ENCODE measurements at places on chromosomes 7 and 10. TPM values are rescaled to one million over a fixed set of nuclear protein-coding genes. Genes with fewer than 3 reads are reported as not detected.
A peak's percentile ranks its signal among the peaks of the same experiment; 100 is the strongest.

DNA sequence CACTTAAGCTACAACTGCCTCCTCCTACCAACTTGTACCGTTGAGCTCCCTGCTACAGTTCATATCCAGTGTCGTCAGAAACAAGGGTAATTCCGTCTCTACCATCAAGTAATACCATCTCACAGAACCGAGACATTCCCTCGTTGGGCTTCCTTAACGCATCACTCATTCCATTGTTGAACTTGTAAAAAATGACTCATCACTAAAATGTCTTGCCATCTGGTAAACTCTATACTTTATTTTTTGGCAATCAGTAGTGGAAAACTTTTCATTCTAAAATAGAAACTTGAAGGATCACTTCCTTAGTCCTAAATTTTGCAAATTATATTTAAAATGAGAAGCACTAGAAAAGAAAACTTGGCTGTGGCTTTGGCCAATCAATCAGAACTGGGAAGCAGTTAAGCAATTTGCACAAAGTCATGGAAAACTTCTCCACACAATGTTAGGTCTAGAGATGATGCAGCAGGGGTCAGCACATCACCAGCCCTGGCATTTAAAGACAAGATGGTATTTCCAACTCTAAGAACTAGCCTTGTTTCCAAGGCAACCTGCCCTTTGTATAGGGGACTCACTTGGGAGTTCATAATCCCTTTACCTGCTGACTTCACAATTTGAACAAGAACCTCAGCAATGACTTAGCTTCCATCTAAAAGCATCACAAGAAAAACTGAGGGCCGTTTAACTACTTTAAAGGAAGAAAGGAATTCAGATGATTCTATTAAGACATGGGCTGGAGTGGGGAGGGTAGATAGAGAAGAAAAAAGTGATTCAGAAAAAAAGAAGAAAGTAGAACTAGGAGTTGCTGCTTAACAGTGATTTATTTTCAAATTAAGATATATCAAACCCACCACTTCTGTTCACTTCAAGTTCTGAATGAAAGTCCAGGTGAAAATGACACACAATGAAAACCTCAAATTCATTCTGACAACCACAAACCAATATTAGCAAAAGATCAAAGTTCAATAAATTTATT lies 288.1 kb downstream of the PARD3 start:
- DNase-seq: no peak

The PTEN gene
- 220 TPM for total RNA-seq

DNA sequence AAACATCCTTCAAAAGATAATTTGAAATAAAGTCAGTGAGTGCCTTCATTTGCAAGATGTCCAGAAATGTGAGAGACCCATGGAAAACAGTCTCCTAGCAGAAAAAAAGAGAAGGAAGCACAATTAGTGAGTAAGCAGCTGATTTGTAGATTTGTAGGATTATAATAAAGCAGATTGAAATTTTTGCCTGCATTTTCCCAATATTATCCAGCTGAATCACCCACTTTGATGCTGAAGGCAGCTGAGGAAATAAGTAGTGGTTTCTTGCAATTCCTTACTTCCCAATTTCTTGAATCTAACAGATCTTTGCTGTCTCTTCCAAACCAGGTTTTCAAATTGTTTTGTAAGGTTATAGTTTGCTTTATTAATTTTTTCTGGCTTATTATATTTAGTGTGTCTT lies 181.4 kb downstream of the GNAT3 start:
- no peak for DNase-seq

GRCh38 chr10:117499248-117500105 lies 43.1 kb upstream of the EMX2 start:
- DNase-seq: no peak

GRCh38 chr7:120274482-120274881 lies 1.5 kb downstream of the KCND2 start:
- peak; percentile 19 for DNase-seq

Data from cerebellum (tissue), 4 donors.